ENCODE measurements at places on chromosomes 16 and 17.

DNA sequence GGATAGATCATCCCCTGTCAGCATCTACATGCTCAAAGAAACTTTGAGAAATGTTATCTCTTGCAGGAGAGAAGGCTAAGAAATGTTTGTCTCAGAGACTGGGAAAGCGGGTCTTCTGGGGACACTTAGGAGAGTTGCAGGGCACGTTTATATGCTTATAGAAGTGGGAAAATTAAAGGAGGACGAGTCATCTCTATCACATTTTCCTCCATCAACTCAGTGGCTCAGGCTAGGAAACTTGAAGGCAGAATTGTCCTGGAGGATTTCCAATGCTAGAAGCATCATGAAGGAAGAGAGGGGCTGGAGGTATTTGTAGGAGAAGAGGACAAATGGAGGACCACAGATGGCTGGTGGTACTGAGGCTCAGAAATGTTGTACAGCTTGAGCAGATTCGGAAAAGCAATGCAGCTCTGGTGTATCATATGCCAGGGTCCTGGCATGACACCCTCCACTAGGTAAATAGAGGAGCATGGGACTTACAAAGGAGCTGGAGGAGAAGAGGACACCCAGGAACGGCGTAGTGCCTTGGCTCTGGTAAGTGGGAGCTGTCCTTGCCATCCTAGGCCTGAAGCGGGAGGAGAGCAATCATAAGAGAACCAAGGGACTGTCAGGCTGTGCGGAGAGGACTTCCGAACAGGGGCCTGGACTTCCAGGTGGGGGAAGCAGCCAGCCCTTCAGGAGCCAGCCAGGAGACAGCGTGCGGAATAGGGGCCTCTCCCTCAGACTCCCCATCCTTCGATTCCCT is 4.5 kb upstream of the HS3ST3B1 start:
- DNase-seq = no peak

DNA sequence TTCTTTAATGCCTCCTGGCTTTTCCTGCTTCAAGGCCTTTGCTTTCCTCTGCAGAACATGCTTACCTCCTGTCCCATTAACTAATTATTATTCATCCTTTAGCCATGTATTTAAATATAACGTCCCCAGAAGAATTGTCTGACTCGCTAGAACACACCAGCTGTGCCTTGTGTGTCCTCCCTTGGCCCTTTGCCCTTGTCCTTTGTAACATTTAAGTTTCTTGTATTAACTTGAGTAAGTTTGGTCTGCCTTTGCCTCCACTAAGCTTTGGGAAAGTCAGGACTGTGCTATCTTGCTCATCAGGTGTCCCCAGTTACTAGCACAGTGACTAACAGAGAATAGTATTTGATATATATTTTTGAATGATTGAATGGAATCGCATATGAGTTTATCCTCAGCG is 29.6 kb upstream of the ABCA9 start:
- DNase-seq = no peak

- DNase-seq = no peak
Observed at GRCh38 chr16:50548909-50549560, 839 bp downstream of the NKD1 start.

DNA sequence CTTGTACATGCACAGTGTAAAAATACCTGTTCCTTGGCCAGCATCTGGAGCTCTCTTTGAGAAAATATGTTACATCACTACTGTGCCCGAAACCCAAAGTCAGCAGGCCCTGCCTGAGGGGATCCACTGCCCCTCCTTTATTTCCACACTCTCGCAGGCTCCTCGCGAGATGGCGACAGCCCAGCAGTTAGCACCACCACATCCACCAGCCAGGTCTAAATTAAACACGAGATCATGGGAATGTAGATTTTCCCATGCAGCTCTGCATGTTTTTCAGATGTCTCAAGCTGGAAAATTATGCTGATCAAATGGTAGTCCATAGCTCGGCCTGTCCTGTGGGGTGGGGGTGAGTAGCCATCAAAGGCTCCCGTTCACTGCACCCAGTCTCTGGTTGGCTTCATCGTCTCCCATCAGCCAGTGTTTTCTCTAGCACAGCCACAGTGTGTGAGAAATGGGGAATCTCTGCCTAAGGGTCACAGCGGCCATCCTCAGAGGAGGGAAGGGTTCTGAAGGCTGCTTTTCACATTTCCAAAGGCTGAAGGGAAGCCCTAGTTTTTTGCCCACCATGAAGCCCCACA is 34.7 kb downstream of the EPN2 start:
- DNase-seq = no peak

DNA sequence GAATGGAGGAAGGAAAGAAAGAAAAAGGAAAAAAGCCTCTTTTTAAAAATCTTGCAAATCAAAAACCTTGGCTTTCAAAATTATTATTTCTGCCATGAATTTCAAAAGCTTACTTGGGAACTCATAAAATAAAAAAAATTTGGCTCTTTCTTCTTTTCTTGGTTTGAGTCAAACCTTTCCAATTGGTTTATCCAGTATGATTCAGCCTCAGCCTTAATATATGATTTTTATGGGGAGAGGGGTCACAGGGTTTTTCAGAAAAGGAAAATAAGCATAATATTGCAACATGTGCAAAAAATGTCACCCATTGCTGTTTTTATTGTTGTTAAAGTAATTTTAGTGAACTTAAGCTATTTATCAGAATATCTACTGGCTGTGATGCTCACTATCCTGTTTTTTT is 31.2 kb upstream of the HAPSTR1 start:
- DNase-seq = no peak

- no peak for DNase-seq
Observed at GRCh38 chr17:76026714-76027158, 370 bp downstream of the EVPL start.

DNA sequence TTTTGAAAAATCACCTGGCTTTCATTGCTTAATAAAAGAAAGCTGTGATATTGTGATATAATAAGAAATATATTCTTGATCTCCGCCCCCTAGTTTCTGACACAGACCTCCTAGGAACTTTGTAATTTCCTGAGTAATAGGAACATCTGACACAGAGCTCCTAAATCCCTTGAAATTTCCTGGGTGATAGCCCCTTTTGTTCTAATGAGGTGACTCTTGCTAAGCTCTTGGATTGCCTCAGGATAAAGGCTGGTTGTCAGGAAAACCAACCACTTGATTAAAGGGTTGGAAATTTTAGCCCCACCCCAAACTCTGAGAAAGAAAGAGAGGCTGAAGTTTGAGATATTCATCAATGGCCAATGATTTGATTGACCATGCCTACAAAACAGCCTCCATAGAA is 326.4 kb upstream of the KIF2B start:
- no peak for DNase-seq

DNA sequence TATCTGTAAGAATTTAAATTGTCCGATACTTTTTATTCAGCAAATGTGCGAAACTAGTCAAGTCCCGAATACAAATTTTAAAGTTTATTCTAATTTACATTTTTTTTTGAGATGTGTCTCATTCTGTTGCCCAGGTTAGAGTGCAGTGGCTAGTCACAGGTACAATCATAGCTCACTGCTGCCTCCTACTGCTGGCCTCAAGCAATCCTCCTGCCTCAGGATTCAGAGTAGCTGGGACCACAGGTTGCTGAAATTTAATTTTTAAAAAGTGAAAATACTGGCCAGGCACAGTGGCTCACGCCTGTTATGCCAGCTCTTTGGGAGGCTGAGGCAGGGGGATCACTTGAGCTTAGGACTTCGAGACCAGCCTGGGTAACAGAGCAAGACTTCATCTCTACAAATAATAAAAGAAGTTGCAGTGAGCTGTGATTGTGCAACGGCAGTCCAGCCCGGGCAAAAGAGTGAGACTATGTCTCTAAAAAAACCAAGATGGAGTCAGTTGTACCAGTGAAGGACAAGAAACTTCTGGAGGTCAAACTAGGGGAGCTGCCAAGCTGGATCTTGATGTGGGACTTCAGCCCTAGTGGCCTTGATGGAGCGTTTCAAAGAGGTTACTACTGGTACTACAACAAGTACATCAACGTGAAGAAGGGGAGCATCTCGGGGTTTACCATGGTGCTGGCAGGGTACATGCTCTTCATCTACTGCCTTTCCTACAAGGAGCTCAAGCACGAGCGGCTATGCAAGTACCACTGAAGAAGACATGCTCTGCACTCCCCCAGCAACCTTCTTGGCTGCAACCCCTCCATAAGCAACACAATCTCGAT is 5.6 kb downstream of the POLG2 start:
- no peak for DNase-seq

DNA sequence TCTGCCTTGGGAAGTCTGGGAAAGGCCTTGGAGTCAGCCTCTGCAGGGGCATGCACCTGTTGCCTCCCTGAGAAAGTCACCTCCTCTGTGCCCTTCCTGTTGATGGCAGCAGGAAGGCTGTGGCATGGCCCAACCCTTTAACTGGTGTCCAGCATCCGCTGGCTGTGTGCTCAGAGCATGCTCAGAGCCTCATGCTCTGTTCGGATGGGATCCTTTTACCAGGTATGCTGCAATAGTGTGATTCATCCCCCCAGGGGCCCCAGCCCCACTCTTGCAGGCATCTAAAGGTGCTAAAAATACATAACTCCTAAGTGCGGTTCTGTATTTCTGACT is 24.9 kb downstream of the KLHL36 start:
- DNase-seq = no peak

GRCh38 chr17:47698749-47699535 is 5.0 kb downstream of the TBKBP1 start:
- DNase-seq = no peak

- DNase-seq = no peak
Observed at GRCh38 chr17:80374039-80374731, 40.8 kb upstream of the ENDOV start.

GRCh38 chr16:64171632-64172031 is 950.2 kb downstream of the CDH11 start:
- DNase-seq = no peak
